ENCODE measurements at places on chromosomes 7 and 10.

DNA sequence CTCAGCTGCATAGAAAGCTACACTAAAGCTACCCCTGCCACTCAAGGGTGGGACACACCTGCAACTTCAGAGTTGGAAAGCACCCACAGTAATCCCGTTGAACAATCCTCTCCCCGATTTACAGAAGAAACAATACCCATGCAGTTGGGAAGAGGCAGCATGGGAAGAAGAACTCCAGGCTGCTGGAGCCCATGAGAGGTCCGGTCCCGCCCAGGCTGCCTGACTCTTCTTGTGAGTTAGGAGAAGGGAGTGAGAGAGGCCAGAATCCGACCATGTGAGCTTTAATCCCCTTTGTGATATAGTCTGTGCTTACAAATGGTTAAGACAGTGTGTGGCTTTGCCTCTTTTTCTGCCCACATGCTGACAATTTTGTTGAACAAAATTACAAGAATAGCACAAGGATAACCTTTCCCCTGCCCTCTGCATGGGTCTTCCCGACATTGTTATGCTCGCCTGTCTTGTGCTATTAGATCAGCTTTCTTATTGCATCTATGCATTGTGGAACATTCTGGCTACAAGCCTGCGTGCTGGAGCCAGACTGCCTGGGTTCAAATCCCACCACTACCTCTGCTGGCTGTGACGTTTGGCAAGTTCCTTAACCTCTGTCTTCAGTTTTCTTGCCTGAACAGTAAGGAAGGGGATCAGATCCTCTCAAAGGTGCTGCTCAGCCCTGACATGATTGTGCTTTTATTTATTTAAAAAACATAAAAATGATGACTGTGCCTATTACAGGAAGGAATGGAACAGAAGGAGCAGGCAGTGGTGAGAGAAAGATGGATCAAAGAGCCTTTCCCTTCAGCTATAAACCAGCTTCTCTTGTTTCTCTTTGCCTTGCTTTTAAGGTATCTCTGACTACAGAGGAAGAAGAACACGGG, 56.0 kb downstream of the BPGM start:
- DNase-seq = no peak

DNA sequence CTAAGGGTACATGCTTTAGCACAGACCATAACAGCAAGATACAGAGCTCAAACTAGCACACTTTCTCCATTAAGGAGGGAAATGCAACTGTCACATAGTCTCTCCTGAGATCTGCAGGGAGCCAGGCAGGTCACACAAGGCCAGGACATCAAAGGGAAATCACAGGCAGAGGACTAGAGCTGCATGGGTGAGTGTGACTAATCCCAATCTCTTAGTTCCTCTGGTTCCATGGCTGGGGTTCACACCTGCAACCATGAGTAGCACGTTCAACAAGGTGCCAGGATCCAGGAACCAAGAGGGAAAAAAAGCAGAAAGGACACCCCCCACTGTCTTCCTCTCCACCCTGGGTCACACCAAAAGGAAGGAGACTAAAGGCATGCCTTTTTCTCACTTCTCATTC, 296.5 kb upstream of the STEAP1 start:
- no peak for DNase-seq

GRCh38 chr10:112269266-112269665, 13.9 kb upstream of the TECTB start:
- no peak for DNase-seq

DNA sequence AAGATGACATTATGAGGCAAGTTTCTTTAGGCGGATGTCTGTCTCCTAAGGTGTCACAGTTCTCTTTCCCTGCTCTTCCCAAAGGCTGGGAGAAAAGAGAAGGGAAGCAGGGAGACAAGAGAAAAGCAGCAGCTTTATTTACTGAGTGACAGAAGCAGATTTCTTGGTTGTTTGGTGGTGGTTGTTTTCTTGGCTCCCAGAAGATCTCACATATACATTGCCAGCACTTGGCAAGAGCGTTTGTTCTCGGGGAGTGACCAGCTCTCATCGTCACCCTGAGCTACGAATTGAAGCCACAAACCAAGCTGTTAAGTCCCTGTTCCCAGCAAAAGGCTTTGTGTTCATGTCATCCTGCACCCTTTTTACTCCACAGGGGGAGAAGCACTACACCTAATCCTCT, 11.4 kb downstream of the CDHR3 start:
- DNase-seq = no peak

- no peak for DNase-seq
These were observed 184.7 kb upstream of the PRPS1L1 start for GRCh38 chr7:18212308-18212707.

- no peak for DNase-seq
These were observed 72.2 kb downstream of the MCU start for GRCh38 chr10:72764151-72764550.

GRCh38 chr10:128437786-128438345, 311.6 kb upstream of the MKI67 start:
- DNase-seq = no peak

- DNase-seq = no peak
These were observed 36.0 kb downstream of the LRRC72 start for GRCh38 chr7:16562456-16563220.

DNA sequence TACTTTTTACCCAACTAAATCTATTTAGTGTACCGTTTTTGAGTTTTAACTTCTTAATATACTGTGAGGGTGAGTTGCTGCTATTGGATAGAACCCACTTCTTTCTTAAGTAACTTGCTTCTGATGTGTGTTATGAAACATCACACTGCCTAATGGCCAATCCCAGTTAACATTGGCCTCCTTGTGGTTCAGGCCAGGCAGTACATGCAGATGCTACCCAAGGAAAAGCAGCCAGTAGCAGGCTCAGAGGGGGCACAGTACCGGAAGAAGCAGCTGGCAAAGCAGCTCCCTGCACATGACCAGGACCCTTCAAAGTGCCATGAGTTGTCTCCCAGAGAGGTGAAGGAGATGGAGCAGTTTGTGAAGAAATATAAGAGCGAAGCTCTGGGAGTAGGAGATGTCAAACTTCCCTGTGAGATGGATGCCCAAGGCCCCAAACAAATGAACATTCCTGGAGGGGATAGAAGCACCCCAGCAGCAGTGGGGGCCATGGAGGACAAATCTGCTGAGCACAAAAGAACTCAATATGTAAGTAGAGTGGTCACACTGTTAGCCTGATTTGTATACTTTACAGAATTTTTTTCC, 39.7 kb downstream of the TES start:
- no peak for DNase-seq

DNA sequence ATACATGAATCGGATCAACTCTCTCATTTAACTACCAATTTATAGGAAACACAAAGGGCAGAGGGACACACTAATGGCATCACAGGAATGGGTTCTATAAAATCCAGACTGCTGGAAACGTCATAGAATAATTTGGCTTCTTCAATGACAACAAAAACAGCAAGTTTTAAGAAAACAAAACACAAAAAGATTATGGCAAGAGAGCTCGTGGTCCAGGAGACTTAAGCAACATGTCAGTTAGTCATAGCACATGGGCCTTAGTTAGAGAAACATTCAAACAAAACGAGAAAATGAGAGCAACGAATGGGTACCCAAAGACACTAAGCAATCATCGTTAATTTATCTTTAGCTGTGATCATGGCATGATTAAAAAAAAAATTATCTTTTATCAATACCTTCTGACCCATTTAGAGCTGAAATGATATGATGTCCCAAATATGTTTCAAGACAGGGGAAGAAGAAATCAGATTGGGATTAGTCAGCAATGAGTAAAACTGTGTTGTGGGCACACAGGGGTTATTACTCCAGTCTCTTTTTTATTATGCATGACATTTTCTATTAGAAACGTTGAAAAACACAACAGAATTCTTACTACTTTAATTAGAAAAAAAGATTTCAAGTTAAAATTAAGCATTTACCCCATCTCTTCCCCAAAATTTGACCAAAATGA, 28.3 kb downstream of the NCAPG2 start:
- DNase-seq = no peak

DNA sequence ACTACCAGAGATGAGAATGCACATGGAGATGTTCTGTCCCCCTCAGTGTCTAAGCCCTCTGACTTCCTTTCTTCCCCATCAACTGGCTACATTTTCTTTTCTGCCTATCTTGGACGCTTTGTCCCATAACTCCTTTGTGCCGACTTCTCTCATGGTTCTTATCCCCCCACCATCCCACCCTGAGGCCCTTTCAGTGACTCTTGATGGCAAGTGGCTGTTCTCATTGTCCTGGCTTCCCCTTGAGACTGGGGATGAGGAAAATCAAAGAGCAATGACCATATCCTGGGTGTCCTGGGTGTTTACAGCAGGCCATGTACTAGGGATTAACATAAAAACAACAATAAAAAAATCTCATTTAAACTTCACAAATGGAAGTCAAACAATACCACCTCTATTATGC, 18.8 kb upstream of the GGCT start:
- DNase-seq = no peak

DNA sequence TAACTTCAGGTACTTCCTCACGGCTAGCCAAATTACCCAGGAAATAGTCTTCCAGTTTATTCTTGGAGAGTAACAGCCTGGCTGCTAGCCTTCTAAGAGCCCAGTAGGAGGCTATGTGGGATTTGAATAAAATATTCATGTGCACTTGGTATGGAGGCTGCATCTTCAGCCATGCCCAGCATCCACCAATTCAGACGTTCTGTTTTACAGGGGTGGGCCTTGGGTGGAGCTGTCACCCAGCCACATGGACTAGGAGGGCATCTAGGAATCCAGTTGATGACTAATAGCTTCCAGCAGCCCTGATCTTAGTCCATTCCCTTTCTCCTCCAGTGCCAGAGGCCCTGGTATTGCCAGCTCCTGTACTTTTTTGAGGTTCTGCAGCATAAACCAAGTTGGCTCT, 66.3 kb upstream of the ZRANB1 start:
- no peak for DNase-seq

DNA sequence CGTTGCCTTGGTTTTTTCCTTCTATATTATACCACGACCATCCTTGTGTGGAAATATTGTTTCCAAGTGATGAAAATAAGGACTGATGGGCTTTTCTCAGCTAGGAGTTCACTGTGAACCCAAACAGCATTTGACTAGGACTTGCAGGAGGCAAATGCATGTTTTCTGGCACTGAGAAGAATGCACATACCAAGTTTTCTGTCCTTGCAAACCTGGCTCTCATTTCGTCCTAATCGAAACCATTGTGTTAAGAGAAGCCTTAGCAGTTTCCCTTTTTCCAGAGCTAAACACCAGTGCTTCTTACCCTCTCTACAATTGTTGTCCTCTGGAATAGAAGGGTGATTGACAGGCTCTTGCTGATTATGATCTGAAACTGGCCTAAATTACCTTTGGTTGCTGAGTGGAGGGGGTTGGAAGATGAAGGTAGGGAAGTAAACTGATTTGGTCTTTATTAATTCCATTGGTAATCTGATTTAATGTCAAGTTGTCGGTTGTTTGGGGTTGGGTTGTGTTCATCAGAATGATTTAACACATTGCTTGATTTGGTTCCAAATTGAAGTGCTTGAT, 33.1 kb upstream of the ELMO1 start:
- no peak for DNase-seq

- DNase-seq = no peak
These were observed 4.7 kb downstream of the PPA1 start for GRCh38 chr10:70228491-70228890.

DNA sequence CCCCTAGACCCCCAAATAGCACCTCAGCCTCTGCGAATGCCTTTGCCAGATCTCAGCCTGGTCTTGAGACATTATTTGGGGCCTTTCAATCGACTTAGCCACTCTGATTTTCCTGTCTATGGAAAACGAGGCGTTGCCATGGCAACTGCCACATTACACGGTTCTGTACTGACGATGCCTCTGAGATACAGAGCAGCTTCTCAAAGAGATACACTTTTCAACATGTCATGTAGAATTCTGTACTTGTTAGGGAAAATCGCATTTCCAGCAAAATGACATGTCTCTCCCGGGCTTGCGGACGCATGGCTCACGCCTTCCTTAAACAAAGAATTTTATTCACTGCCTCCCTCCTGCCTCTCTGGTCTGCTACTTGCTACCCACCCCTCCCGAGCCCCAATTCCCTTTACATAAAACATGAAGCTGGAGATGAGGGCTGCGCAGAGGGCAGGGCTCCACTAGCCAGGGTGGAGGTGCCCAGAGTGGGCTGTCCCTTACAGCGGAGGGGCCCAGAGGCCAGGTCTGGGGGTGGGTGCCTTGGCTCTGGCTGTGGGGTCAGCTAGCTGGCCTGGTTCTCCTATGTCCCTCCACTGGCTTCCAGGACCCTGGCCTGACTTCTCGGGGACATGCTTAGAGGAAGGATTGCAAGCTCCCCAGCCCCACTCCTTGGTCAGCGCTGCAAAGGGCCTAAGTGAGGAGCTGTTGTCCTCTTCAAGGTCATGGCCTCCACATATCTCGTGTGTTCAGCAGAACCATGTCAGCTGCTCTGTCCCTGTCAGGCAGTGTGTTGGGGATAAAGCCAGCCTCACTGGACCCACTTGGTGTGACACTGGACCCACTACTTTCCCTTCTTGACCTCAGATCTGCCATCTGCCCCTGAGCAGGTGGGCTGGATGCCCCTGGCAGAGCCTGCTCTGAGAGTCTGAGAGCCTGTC, 342.5 kb downstream of the RPS24 start:
- no peak for DNase-seq

DNA sequence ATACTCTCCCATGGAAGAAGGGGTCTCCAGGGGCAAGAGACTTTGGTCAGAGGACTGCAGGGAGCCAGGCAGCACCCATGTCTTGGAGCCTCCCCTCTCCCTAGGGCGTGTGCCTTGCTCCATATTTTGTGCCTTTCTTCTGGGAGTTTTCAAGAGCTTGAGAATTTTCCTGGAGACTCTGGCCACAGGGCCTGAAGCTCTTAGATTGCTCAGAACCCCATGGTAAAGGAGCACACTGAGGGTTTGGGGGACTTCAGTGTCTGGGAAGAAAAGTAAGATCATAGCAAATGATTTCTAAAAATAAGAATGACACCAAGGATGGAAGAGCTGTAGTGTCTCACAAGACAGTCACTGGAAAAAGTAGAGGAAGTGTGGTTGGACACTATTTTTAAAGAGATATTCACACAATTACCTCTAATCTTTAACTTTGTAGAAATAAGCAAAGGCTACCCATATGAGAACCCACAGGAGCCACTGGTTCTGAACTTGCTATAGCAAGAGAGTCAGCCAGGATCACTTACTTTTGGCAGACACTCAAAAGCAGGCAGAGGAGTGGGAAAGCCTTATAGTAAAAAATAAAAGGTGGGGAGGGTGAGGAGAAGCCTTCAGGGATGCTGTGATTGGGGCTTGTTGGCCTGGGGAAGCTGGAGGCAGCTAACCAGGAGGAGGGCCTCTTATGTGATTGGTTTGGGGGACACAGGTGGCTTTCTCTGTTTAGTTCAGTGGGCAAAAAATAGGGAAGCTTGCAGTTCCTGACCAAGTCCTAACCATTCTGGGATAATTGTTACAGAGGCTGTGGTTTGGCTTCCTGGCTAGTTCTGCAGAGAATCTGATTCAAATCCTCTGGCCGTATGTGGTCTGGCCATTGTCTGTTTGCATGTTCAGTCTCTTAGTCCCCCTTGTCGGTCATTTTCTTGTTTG, 5.1 kb upstream of the CSGALNACT2 start:
- no peak for DNase-seq

GRCh38 chr10:17375936-17376584, 78.3 kb downstream of the ST8SIA6 start:
- DNase-seq = no peak

GRCh38 chr7:33722383-33723101, 182.8 kb upstream of the BMPER start:
- DNase-seq = no peak

GRCh38 chr10:68272833-68273232, 40.9 kb upstream of the ATOH7 start:
- no peak for DNase-seq

GRCh38 chr10:119248681-119249080, 41.3 kb downstream of the GRK5 start:
- DNase-seq = no peak
